ENCODE measurements at places on chromosomes 5 and 9. TPM values are rescaled to one million over a fixed set of nuclear protein-coding genes. Genes with fewer than 3 reads are reported as not detected.

GRCh38 chr5:14105718-14106410 lies 37.3 kb upstream of the TRIO start:
- DNase-seq = no peak

- no peak for DNase-seq
These were observed 140.4 kb upstream of the ADRA1B start for GRCh38 chr5:159775890-159776289.

- peak; percentile 52 for DNase-seq
These were observed 3.3 kb upstream of the SLC6A3 start for GRCh38 chr5:1448511-1449011.

GRCh38 chr9:100449420-100449819 lies 22.5 kb downstream of the MSANTD3 start:
- no peak for DNase-seq

PCDHA11 gene
- 0.14 TPM for total RNA-seq

- DNase-seq = no peak
These were observed 27.0 kb upstream of the PRRC2B start for GRCh38 chr9:131366761-131367401.

DNA sequence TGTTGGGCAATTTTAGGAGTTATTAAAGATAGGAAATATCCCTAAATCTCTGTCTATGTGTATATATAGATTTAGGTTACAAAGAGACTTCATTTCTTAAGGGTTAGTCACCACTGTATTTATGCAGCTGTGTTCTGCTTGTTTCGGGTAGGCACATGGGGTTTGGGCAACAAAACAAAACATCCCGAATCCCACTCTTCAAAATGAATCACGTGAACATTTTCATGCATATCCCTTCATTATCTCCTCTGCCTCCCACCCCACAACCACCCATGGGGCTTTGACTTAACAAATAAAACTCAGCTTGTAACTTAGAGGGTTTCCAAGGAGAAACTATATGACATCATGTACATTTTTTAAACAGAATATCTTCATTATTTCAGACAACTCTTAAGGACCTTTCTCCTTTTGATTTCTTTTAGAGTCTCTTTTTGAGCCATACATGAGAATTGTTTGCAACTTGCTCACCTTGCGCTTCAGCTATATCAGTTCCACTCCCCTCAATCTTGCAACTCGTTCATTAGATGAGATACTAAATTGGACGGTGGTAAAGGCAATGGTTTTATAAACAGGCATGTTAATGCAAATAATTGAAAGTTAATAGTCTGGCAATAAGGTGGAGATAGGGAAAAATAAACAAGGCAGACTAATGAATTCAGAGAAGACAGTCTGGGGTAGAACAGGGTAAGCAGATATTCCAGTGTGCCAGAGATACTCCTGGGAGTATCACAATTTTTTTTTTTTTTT lies 136.7 kb downstream of the CD180 start:
- DNase-seq = no peak

GRCh38 chr5:50663636-50664035 lies 2.8 kb upstream of the PARP8 start:
- no peak for DNase-seq

All from posterior vena cava (tissue), 2 donors.